Amniotic stem cell (primary cell): ENCODE measurements at places on chromosomes 2 and 18.

DNA sequence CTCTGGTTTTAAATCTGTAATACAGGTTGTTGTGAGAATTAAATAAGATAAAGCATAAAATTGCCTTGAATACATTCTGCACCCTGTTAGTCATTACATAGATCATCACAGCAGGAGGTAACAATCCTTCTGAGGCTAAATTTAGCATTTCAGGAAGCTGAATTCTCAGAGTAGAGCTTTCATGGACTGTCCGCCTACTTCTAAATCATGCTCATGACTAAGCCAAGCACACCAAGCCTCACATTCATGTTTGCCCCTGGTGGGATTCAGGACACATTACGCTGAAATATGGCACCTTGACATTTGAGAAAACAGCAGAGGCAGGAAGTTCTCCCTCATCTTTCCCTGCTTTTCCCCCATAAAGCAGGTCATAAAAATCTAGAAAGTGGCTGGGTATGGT, 16.6 kb upstream of the PIK3C3 start:
- DNase-seq, result peak; percentile 47

- no peak for DNase-seq
Observed at GRCh38 chr2:202185156-202185555, 53.2 kb downstream of the SUMO1 start.

DNA sequence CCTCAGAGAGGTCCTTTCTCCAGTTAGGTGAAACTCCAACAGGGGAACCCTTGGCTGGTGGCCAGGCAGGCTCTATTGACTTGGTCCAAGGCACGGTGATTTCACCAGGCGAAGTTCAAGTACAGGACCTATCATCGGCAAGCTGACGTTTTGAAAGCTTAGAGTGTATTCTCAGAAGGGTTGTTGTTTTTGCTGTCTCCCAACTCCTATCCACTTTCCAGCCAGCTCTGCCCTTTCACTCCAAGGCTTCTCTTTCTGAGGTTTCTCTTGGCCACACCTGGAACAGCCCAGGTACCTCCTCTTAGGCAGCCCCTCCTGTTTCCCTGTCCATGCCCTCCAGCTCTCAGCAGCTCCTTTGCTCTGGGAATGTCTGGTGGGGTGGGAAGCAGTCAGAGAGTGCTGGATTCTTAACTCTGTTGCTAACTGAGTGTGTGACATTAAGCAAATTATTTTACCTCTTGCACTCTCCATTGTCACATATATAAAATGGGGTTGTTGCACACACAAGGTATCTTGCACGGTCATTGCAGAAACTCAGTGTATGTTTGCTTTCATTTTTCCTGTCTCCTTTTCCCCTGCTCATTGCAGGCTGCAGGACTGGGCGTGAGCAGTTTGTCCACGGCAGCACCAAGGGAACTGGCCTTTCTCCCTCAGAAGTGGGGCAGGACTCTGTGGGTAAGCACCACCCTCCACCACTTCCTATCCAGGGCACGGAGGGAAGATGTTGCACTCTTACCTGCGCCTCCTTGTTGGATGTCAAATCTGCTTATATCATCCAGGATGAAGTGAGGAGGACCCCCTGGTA, 30.2 kb downstream of the CAPN13 start:
- no peak for DNase-seq

GRCh38 chr2:232076272-232076671, 114.8 kb downstream of the DIS3L2 start:
- no peak for DNase-seq
